Coronary artery (tissue), 2 donors: ENCODE measurements at places on chromosomes 3 and 15.

- DNase-seq = peak; percentile 78
Observed at GRCh38 chr15:93036951-93037819, 51.8 kb downstream of the RGMA start.

GRCh38 chr3:171640520-171641412 is 169.5 kb downstream of the PLD1 start:
- DNase-seq = no peak

- no peak for DNase-seq
Observed at GRCh38 chr3:151398895-151399294, 14.3 kb upstream of the P2RY12 start.

DNA sequence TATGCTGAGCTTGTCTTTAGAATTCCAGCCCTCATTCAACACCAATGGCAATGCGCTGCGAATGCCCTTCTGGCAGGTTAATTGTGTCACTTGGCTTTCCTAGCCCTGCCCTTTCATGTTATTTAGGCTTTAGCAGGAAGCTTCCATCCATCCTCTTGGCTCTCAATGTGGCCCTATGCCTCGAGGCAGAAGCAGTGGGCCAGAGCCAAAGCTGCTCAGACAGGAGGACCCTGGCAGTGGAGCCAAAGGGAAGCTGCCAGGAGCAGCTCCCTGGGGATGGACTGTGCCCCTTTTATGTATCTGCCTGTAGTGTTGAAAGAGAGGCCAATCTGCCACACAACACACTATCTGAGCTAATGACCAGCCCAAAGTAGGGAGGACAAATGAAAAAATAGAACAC is 376.4 kb downstream of the CTNNB1 start:
- no peak for DNase-seq

- DNase-seq = no peak
Observed at GRCh38 chr3:54053882-54054281, 68.5 kb upstream of the CACNA2D3 start.

DNA sequence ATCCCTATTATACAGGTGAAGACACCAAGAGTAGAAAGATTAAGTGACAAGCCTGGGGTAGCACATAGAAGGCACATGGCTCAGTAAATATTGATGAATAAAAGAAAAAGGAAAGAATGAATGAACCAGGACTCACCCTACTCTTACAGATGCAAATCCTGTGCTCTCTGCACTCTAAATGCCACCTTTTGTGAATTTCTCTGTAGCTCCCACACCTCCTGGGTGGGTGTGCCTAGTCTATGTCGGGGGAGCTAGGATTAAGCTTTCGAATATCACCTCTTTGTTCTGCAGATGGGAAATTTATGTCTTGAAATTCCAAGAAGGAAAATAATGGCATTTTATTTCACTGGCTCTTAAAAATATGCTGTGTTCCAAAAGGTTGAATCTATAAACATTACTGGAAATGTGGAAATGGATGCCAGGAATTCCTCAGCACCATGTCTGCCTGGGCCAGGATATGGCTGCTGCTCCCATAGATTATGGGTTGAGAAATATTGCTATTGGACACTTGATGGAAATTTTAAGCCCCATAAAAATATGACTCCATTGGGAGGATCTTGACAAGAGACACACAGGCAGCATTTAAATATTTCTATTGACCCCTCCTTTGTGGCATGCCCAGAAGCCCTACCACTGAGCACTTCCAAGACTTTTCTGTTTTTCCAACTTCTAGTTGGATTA is 43.3 kb downstream of the CCNB2 start:
- DNase-seq = no peak

DNA sequence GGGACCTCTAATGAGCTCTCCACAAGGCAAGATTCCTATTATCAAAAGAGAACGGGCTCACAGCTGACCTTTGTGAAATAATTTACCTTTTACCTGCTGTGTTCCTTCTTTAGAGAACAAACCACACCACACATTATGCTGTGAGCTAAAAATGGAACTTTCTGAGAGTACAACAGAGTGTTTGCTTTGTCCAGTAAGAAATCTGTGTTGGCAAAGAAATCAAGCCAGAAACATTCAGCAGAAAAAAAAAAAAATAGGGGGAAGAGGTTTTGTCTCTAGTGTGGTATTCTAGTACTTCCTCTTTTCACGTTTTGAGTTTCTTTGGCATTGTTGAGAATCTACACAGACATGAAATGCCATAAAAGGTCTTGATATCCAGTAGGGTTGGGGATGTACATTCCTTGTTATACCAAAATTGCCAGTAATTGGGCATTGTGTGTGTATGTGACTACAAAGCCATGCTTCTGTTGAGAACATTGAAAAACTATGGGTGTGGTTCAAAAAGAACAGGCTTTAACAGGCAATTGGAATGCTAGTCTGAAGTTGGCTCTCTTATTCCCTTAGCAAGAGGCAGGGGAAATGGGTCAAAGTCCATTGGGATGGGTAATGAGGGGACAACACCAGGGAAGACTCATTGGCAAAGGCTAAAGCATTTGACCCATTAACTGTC is 273.5 kb downstream of the NEK10 start:
- DNase-seq = no peak

DNA sequence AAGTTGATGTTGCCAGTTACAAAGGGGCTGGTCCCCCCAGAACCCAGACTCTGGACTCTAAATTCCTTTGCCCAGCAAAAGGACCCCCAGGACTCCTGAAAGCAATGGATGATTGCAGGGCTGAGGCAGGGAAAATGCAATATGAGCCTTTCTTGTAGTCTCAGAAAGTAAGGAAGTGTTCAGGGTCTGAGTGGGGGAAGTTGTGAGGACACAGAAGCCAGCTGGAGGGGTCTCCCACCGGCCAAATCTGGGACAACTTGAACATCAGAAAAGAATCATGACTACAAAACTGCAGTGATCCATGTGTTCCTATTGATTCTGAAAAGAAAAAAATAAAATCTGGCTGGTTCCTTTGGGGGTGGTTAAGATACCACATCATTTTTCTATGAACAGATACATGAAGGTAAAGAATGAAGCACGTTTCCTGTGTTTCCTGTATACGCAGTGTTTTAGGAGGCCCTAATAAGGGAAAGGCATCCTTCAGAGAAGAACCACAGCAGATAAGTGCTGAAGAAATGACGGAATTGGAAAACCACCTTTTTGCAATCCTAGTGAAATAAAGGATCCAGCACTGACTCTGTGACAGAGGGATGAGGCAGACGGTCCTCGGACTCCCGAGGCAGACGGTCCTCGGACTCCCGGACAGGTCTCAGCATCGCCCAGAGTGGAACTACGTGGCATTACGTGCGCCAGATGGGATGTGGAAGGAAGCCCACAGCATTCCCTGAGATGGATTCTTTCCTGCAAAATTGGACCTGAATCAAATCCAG is 22.2 kb upstream of the GRIP2 start:
- no peak for DNase-seq

- peak; percentile 82 for DNase-seq
Observed at GRCh38 chr3:141094790-141095545, 43.8 kb downstream of the SPSB4 start.

DNA sequence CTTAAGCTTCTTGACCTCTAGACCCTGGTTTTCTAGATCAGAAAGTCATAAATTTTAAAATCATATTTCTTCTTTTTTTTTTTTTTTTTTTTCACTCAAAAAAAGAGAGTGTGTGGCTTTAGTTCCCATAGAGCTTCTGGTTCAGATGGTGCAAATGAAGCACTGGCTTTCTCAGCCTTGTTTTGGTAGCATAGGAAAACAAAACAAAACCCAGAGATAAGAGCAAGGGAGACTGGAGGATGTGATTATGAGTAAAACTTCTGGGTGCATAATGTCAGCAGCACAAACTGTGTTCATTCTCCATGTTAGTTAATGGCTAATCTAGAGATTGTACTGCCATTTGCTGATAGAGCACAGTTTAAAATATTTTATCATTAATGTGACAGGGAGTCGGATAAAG is 55.4 kb downstream of the RARB start:
- DNase-seq = no peak

DNA sequence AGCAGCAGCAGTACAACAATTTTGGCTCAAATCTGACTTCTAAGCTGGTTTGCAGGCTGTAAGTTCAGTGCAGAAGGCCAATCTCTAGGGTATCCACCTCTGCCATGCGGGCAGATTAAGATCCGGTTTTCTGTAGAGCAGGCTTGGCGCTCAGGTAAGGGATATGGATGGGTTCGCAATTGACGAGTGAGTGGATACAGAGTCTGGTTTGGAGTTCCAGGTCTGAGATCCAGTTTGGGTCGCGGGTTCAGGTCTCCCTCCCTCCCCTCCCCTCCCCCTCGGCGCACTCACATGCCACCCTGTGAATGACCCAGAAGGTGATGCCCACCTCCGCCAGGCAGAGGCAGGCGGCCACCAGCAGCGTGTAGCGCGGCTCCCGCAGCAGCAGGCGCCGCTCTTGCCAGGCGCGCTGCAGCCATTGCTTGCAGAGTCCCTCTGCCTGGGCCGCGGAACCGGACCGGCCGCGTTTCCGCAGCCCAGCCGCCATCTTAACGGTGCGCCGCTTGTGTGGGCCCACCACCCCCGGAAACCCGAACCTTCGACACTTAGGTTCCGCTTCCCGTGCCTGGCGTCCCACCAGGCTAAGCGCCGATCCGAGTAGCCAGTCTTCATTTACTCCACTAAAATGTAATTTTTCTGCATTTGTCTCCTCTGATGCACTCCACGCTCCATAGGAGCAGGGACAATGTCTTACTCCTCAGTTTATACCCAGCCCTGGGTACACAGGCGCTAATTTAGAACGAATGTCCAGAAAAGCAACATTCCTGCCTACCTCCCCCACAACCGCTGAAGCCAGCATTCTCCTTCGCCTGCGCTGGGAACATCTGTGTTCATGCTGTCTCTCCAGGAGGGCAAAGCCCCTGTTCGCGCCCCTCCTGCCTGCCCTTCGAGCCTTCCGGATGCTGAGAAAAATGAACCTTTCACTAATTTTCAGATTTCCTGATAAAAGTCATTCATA is at the start of gene ALG3:
Gene ALG3 (minus strand): TSS at position 509 of the 958 bp plus-strand sequence. CDS start 22 bp downstream, at position 487.
- peak; percentile 79 for DNase-seq

DNA sequence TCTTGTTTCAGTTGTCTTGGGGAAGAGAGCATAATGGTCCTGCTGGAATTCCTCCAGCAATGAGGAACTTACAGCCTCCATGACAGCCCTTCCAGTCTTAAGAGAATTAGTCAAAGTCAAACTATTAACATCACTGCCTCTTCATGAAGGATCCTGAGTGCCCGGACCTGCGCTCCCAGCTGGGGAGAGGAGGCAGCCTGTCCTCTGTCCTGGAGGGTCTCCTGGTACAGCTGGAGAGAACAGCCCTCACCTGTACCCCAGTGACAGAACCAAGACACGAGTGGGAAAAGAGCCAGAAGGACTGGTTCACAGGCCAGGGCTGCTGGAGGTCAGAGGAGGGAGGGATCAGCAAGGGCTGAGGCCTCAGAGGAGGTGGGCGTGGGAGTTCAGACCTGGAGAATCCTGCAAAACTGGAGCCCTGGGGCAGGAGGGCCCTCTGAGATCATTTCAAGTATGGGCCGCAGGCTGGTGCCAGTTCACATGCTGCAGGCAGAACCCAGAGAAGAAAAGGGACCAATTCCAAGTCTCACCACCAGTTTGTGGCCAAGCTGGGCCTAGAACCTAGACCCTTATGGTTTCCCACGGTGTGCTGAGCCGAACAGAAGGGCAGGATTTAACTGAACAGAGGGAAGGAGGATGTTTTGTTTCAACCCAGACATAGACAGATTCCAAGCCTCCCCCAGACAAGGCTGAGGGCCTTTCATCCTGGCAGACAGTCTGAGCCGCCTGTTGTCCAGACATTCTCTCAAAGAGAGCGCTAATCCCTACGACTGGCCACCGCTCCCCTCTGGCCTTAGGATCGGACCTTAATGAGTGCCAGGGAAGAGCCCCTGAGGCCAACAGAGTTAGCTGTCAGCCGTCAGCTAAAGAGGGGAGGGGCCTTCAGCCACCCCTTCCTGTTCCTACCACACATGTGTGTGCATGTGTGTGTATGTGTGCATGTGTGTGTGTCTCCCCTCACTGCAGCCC is 18.2 kb downstream of the LOXL1 start:
- DNase-seq = no peak

DNA sequence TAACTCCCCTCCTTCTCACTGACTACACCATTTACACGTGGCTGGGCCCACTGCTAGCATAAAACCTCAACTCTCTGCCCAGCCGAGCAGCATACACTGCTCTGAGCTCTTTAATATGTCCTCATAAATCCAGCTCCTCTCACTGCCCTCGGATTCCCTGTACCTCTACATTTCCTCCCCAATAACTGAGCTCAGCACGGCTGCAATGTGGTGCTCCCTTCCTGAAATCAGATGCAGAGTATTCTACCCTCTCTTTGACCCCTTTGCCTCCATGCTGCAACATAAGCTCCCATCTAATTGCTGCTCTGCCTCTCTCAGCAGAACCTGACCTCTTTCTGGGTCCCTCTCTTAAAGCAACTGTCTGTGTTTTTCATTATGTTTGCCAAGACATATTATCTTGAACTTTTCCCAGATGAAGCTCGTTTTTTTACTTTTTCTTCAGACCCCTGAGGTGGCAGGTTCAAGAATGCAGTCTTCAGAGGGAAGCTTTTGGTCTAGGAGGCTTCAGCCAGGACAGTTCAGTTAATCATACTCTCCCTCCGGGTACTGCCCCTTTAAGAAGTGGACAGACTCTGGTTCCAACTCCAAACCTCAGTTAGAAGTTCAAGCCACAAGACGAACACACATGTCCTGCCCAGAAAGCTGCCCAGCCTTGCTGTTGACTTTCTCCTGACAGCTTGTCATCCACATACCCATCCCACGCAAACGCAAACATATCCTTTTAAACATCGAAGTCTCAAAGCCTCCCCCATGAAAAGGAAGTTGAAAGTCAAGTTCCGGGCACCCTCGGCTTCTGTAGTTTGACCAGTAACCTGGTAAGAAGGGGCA is 81.1 kb upstream of the NEO1 start:
- DNase-seq = no peak

- no peak for DNase-seq
Observed at GRCh38 chr15:64233299-64233698, 70.5 kb upstream of the PPIB start.

- DNase-seq = no peak
Observed at GRCh38 chr15:27662892-27663291, 436.2 kb downstream of the OCA2 start.

DNA sequence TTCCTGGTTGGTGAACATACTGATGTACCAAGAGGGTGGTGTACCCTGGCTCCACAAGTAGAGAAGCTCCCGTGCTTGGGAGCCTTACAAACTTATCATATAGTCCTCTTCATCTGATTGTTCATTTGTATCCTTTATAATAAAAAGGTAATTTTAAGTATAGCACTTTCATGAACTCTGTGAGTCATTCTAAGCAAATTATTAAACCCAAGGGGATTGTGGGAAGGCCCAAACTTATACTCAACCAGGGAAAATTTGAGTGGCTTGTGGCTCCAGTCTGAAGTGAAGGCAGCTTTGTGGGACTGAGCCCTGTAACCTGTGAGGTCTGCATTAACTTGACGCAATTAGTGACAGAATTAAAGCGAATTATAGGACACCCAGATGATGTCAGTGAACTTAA is 29.0 kb downstream of the TTBK2 start:
- no peak for DNase-seq

DNA sequence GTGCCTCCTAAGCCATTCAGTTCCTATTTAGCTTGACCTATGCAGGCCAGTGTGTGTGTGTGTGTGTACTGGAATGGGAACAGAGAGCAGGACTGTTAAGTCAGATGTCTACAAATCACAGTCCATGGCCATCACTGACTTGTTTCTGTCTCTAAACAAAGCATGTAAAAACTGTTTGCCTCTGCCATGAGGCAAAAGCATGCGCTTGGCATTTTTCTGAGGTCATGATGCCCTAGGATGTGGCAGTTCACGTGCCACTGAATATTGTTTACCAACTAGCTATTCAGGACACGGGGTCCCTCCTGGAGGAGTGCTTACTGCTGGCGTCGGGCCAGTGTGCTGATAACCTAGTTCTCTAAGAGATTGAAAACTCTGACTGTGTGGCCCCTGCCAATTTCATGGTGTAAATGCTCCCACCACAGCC is 8.2 kb upstream of the ATP13A3 start:
- DNase-seq = no peak

GRCh38 chr15:56837273-56837672 is 81.2 kb upstream of the TCF12 start:
- DNase-seq = no peak
